A549 treated with RU486 at 1 μM for 4 hours (cell line): ENCODE measurements at places on chromosomes 3 and 15. TPM values are rescaled to one million over a fixed set of nuclear protein-coding genes. Genes with fewer than 3 reads are reported as not detected.

Gene SPINK8
- not detected in 5 replicates for total RNA-seq

Gene GUCA1C
- total RNA-seq = not detected in 5 replicates

Gene AHSG
- total RNA-seq = 0.18 TPM in 1 of 5 replicates, not detected in the others

Gene SNTN
- total RNA-seq = not detected in 5 replicates

Gene SYNPR
- total RNA-seq = not detected in 5 replicates

Gene GOLGA8J
- not detected in 5 replicates for total RNA-seq

Gene CIB2
- 26.8 to 31.3 TPM (median 28.3 TPM) in 5 replicates for total RNA-seq

Gene ACAN
- total RNA-seq = 0.14 to 0.21 TPM (median 0.20 TPM) in 5 replicates

Gene CELSR3
- total RNA-seq = 2.7 to 5.3 TPM (median 4.2 TPM) in 5 replicates

Gene ANKRD63
- 0.31 to 0.80 TPM (median 0.44 TPM) in 4 of 5 replicates, not detected in the other for total RNA-seq

Gene CPNE9
- 0.08 to 0.27 TPM (median 0.18 TPM) in 4 of 5 replicates, not detected in the other for total RNA-seq

Gene MYL3
- total RNA-seq = 0.22 to 0.35 TPM in 2 of 5 replicates, not detected in the others

Gene NMNAT3
- total RNA-seq = 1.5 to 2.4 TPM (median 1.6 TPM) in 5 replicates

Gene C3orf22
- total RNA-seq = not detected in 5 replicates

Gene CCR8
- not detected in 5 replicates for total RNA-seq

Gene SH2D7
- total RNA-seq = not detected in 5 replicates

Gene SEMA6D
- not detected in 5 replicates for total RNA-seq

Gene SNX33
- total RNA-seq = 12.3 to 17.5 TPM (median 15.9 TPM) in 5 replicates

Gene ALDH1A2
- total RNA-seq = 0.33 to 0.41 TPM (median 0.40 TPM) in 3 of 5 replicates, not detected in the others

Gene CLRN1
- total RNA-seq = not detected in 5 replicates

Gene KNL1
- 4.4 to 8.1 TPM (median 7.0 TPM) in 5 replicates for total RNA-seq

Gene MUC20
- total RNA-seq = 0.51 to 1.1 TPM (median 0.80 TPM) in 5 replicates

Gene RETNLB
- total RNA-seq = not detected in 5 replicates

Gene DNAH12
- 0.02 to 0.13 TPM (median 0.04 TPM) in 3 of 5 replicates, not detected in the others for total RNA-seq

Gene ACP3
- 0.06 to 0.26 TPM in 2 of 5 replicates, not detected in the others for total RNA-seq

Gene P2RY12
- total RNA-seq = not detected in 5 replicates

Gene RNF7
- 131 to 139 TPM (median 138 TPM) in 5 replicates for total RNA-seq

Gene ST8SIA2
- total RNA-seq = 0.16 to 0.80 TPM (median 0.54 TPM) in 5 replicates
